Iris pigment epithelial cell (primary cell): ENCODE measurements at places on chromosomes 5 and 9.
A peak's percentile ranks its signal among the peaks of the same experiment; 100 is the strongest.

DNA sequence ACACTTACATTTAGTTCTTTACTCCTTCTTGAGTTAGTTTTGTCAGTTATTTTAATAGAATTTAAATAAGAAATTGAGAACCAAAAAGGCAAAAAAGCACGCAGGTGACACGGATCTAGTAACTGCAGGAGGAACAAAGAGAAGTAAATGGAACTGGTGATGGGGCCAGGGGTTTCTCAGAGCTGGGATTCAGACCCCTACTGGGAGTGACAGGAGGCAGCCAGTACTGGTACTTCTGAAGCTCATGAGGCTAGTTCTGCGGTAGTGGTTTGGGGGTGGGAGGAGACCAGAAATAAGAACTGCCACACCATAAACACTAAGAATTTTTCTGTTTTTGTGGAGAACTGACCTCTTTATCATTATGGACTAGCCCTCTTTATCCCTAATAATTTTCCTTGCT, 48.2 kb downstream of the OXCT1 start:
- DNase-seq, result no peak

DNA sequence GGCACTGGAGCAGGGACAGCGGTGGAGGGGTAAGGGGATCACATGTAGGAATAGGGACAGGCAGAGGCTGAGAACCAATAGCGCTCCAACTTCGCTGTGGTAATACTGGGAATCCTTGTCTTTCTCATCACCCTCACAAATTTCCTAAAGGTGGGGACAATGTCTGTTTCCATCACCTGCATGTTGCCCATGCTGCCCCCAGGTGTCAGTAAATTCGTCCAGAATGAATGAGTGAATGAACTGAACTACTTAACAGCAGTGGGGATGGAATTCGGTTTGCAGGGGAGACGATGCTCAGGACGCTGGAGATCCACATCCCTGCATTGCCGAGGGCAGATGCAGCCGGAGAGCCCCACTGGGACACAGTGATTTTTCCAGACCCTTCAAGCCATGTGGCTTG, 129.9 kb downstream of the PDZD2 start:
- no peak for DNase-seq

- no peak for DNase-seq
These were observed 113.0 kb downstream of the FRMD3 start for GRCh38 chr9:83425240-83425639.

GRCh38 chr9:105007143-105007542, 79.2 kb upstream of the ABCA1 start:
- peak; percentile 96 for DNase-seq

DNA sequence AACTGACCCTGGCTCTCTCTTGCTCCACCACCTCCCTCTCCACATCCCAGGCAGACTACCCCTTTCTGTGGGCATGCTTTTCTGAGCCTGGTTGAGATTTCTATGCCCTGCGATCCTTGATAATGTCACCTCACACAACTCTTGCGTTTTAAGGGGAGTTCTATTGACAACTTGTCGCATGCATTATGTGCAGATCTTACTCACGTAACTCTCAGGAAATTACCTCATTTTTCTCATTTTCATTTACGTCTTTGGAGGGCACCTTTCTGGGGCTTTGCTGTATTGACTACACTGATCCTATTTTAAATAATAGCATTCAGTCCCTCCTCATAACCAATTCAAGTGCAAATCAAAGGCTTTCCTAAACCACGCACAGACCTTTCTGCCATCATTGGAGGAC, 140.4 kb upstream of the WWC1 start:
- no peak for DNase-seq

DNA sequence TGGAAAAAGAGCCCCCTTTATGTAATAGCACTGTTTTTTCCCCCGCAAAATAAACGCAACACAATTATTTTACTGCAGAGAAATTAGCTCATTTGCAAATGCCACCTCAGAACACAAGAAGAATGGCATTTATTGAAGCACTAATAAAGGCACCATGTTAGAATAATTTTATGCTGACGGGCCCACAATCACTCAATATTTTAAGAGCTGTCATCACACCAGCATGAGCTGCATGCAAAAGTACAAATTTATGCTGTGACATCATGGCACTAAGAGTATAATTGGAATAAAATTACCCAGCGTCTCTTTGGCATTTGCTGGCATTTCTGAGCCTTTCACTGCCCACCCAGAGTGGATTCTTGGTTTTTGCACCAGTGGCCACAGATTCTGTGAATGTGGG, 364.6 kb downstream of the TLE4 start:
- no peak for DNase-seq

- no peak for DNase-seq
These were observed 184.9 kb downstream of the TRIM36 start for GRCh38 chr5:114984796-114985195.

- DNase-seq, result no peak
These were observed 6.0 kb downstream of the EIF4E1B start for GRCh38 chr5:176636426-176636825.

GRCh38 chr5:178376921-178377582, 144.4 kb upstream of the PHYKPL start:
- DNase-seq, result no peak

- no peak for DNase-seq
These were observed 212.2 kb downstream of the C9orf50 start for GRCh38 chr9:129408535-129409215.

DNA sequence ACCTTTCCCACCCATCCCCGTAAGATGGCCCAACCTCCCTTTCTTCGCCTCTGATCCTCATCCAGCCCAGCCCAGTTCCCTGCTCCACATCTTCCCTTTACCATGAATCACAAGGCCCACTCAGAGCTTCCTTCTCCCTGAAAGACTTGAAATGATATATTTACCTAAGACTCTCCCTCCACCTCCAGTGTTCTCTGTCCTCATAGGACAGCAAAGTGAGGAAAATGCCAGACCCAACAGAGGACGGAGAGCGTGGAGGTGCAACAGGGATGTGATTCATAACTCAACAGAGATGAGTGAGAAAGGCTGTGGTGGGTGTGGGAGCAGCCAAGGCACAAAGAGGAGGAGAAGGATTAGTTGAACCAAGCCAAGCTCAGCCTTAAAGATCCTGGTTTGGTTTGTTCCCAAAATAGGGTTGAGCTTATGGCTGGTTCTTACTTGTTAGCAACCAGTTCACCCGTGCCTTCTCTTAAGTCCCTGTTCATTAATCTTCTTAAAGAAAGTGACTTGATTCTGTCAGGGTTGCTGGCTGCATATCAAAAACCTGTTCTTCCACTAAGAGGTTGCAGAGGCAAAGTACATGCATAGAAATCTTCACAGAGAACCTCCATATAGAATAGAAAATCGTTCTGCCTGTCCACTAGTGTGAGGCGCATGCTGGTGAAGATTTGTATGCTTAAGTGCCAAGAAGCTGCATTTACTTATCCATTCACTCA, 183.2 kb downstream of the ACTL7B start:
- no peak for DNase-seq

GRCh38 chr5:52771343-52772039, 16.2 kb upstream of the ITGA1 start:
- no peak for DNase-seq

GRCh38 chr5:169767938-169768337, 130.9 kb downstream of the DOCK2 start:
- no peak for DNase-seq

- DNase-seq, result no peak
These were observed 18.6 kb downstream of the STKLD1 start for GRCh38 chr9:133394687-133395271.

GRCh38 chr9:134360897-134361296, 34.6 kb downstream of the RXRA start:
- no peak for DNase-seq

DNA sequence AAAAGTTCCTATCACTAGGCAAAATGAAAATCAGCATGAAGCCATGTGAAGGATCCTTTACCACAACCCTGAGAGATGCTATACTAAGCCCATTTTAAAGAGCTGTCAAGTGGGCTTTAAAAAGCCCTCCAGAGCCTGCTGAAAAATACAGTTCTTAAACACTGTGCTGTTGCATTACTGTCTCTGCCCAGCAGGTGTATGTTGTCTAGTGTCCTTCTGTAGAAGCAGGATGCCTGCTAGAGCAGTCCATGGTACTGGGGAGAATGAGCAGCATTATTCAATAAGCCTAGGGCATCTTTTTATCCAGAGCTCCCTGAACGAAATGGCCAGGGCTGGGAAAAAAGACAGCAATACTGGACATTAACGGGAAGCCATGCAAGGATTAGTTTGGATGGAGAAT, 126.2 kb upstream of the PLCXD3 start:
- peak; percentile 43 for DNase-seq

DNA sequence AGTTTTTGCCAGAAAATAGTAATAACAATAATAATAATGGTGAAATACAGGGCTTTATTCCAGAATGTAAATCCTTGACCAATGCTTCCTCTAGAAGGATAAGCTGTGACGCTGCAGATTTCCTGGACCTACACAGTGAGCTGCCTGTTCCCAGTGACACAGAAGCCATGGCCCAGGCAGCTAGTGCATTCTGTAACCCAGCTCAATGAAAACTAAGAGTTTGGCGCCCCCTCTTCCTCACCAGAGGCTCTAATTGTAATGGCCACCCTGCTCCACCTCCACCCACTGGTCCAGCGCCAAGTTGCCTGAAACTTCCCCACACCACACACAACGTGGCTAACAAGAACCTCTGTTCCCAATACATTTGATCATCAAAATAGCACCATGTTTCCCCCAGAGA, 248.1 kb downstream of the CETN3 start:
- DNase-seq, result peak; percentile 82

- DNase-seq, result no peak
These were observed 383.9 kb downstream of the TLR4 start for GRCh38 chr9:118088090-118088489.

DNA sequence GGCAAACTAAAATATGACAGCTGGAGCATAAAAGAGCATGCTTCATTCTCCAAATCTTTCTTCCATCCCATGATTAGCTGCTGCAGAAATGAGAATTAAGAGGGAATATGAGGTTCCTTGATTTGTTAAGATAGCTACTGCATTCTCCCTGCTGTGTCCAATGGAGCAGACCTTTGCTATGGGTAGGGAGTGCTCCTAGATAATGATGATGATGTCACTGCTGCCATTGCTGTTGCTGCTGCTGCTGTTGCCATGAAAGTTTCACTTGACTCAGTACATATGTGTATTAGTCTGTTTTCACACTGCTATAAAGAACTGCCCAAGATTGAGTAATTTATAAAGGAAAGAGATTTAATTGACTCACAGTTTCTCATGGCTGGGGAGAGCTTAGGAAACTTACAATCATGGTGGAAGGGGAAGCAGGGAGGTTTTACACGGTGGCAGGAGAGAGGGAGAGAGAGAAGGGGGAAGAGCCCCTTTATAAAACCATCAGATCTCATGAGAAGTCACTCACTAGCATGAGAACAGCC, 128.9 kb downstream of the INSYN2B start:
- DNase-seq, result no peak

DNA sequence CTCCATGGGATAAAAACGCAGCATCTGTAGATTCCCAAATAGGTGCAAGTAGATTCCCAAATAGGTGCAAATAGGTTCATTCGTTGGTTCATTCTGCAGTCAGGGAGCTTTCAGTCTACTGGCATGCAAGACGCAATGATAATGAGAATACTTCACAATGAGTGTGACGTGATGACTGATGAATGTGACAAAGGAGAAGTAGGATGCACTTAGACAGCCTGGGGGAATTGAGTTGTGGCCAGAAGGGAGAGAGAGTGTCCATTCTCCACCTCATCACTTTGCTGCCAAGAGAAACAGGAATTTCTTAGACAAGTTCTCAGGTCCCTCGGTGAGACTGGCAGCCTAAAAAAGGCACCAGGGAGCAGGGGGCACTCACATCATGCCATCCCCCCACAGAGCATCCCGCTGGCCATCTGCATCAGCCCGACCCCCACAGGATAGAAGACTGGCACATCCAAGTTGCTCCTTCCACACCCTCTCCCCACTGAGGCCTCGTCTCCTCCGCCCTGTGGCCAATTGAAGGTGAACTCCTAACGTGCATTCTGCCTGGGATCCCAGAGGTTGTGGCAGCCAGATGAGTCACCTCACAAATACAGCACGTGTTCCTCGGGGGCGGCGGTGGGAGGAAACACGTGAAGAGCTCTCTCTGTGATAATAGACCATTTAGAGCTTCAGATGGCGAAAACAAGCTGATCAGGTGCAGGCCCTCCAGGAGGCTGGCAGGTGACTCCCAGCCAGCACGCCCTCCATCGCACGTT, 19.9 kb upstream of the KCNIP1 start:
- DNase-seq, result peak; percentile 43

DNA sequence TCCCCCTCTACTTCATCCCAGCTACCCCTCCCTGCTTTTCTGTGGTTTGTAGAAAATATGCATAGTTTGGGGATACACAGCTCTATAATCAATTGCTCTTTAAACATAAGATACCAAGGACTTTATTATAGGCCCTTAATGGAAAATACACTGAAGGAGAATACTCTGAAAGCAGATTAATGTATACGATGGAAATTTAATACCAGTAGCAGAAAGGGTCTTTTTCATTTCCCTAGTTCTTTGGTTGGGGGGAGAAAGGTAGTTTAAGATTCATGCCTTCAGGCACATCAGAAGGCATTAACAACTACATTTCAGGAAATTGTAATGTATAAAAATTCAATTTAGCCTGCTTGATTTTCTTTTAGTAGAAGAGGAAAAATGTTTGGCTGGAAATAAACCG, 452.9 kb upstream of the ZNF608 start:
- no peak for DNase-seq

- DNase-seq, result no peak
These were observed 20.3 kb upstream of the ANKHD1 start for GRCh38 chr5:140381351-140381750.

DNA sequence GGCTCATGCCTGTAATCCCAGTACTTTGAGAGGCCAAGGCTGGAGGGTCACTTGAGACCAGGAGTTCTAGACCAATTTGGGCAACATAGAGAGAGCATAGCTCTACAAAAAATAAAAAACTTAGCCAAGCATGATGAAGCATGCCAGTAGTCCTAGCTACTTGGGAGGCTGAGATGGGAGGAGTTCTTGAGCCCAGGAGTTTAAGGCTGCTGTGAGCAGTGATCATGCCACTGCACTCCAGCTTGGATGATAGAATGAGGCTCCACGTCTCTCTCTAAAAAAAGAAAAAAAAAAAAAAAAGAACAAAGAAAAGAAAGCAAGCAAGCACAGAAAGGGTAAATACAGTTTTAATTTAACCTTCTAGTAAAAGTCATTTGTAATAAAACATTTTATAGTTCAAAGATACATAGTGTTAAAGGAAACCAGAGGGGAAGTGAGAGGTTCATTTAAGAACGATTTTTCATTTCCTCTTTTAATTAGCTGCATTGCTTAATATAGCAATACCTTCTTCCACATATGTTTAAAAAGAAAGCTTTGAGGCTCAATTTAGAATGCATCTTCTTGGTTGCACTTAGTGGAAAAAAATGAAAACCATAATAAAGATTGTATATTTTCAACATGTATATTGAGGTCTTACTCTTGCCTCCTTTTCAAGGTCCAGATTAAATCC, 14.9 kb downstream of the GAPT start:
- DNase-seq, result no peak

- DNase-seq, result no peak
These were observed 34.9 kb downstream of the RAPGEF1 start for GRCh38 chr9:131704988-131705387.

DNA sequence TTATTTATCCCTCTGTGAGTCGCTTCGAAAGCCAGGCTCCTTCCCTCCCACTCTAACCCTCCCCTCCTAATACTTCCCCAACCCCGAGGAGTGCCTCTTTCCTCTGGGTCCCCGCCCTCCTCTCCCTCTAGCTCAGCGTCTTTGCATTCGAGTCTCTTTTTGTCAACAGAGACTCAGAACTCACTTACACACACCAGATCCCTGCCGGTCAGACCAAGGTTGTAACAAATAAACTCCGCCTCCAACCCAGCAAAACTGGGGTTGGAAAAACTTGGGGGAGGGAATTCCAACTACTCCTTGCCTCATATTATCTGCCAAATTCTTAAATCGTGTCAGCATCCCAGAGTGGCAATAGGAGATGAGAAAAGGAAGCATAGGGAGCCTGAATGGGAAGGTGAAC, at the start of gene HTR1A:
TSS of gene HTR1A (minus strand) at position 167 of the 400 bp plus-strand sequence. CDS start 726 bp downstream, outside the sequence.
- DNase-seq, result no peak
